ENCODE measurements at places on chromosomes 2 and 18. TPM values are rescaled to one million over a fixed set of nuclear protein-coding genes. Genes with fewer than 3 reads are reported as not detected.

- no peak for DNase-seq
Measured at GRCh38 chr2:20551260-20551944, 99.5 kb downstream of the HS1BP3 start.

- no peak for DNase-seq
Measured at GRCh38 chr18:56479841-56480240, 158.6 kb downstream of the TXNL1 start.

DNA sequence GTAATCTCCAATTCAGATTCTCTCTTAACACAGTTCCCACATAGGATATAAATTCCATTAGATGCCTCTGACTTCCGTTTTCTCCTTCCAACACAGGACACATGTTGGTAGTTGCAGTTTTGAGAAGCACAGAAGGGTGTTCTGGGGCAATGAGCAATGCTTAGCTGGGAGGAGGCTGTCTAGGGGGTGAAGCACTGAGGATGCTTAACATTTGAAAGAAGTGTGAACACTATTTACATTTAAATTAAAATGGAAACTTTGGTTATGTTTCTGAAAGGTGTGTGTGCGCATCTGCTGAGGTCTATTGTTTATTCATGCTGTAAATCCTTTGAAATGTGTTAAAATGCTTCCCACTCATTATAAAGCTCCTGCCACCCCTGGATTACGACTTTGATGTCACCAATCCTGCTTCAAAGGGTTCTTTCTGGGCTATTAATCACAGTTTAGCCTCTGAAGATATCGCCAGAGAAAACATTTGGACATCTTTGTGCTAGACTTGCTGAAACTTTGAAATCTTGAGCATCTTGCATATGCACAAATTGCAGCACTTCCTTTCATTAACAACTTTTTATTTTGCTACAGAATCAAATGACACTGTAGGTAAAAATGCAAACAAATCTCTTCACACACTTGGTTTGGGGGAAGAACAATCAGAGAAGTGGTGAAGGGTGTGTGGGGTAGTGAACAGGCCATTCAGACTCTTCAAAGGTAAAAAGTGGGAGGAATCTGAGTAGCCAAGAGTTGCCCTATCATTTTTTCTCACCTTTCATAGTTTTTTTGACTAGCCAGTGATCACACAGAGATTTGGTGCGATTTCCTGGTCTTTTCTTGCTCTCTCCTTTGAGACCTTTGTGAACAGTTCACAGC lies 258.4 kb downstream of the MYO3B start:
- no peak for DNase-seq

DNA sequence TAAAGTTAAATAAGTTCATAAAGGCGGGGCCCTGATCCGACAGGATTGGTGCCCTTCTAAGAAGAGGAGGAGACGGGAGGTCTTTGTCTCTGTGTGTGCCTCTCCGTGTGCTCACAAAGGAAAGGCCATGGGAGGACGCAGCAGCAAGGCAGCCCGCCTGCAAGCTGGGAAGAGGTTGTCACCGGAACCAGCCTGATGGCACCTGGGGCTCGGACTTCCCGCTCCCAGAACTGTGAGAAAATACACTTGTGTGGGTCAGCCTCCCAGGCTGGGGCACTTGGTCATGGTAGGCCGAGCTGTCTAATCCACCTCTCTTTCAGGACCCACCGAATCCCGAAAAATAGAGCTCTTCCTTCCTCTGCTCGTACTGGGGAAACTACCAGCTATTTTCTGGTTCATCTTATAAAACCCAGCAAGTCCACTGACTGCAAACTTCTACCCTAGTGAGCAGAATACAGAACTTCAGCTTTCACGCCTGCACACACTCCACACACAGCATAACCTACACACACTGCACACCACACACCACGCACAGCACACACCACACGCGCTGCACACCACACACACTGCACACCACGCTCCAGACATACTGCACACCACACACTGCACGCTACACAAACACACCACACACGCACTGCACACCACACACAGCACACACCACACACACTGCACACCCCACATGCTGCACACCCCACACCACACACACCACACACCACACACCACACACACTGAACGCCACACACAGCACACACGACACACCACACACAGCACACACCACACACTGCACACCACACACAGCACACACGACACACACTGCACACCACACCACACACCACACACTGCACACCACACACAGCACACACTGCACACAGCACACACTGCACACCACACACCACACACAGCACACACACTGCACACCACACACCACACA lies 58.1 kb downstream of the ASB1 start:
- DNase-seq, result peak; percentile 5

The PCARE gene
- total RNA-seq, result not detected

DNA sequence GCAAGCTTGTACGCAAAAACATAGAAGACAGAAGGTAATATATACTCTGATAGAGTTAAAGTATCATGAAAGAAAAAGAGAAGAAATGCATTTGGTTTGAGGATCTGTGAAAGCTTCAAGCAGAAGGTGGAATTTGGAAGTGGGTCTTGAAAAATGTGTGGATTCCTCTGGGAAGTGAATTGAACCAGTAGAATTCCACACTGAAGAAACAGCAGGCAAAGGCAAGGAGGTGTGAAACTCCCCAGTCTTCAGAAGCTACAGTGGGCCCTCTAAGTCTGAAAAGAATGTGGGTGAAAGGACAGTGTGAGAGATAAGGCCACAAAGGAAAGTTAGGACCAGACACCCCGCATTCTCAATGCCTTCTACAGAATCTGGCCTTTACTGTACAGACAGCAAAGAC lies 25.6 kb downstream of the COBLL1 start:
- no peak for DNase-seq

DNA sequence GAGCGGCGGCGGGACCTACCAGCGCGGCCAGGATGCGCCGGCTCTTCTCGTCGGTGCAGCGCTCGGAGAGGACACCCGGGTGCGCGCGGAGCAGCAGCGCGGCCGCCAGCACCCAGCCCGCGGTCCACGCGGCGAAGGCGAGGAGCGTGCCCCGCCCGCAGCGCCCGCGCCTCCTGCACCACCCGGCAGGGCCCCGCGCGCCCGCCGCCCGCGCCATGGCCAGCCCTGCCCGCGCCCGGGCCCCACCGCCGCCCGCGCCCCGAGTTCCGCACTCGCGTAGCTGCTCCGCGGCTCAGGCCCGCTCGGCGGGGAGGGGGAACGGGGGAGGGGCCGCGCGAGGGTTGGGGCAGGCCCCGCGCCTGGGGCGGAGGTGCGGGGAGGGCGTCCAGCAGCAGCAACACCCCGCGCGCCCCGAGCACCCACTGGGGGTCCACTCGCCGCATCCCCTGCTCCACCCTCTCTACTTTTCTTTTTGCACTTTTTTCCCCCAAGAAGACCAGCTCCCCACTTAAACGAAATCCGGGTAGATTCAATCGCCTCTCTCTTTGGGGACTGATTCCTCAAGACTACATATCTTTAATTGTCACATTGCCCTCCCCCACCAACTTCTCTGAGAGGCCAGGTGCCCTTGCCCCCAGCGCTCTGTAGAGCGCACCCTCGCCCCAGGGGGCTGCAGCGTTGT lies at the start of gene DIPK1C:
TSS of gene DIPK1C (minus strand) at position 266 of the 682 bp plus-strand sequence. CDS start at position 217, 49 bp downstream.
- no peak for DNase-seq

- DNase-seq, result no peak
Measured at GRCh38 chr2:5236249-5236648, 455.9 kb upstream of the SOX11 start.

DNA sequence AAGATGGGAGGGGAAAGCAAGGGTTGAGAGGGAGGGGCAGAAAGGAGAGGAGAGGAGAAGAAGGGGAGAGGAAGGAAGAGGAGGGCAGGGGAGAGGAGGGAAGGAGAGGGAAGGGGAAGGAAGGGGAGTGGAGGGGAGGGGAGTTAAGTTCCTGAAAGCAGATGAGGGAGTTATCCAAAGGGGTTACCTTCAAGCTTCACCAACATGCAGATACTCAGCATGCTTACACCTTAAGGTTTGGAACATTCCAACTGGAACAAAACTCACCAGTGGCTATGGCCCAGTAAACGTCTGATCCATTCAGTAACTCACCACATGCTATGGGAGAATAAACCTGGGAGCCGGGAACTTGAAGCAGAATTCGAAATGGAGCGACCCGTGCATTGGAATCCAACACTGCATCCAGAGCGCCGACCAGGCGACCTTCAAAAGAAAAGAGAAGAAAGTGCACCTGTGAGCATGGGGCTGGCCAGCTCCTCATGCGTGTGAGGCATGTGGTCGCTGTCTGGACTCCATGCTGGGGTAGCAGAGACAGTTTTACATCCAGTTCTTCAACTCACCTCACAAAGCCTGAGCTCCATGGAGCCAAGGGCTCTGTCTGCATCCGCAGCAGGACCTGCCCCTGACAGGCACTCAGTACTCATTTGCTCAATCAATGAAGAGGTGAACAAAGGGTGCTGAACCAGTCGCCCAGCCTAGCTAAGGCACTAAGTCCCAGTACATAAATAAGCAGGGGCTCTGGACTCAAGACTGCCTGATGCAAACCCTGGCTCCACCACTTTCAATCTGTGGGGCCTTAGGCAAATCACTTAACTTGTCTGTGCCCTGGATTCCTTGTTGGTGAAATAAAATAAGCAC lies 61.0 kb downstream of the TBC1D8 start:
- DNase-seq, result no peak

DNA sequence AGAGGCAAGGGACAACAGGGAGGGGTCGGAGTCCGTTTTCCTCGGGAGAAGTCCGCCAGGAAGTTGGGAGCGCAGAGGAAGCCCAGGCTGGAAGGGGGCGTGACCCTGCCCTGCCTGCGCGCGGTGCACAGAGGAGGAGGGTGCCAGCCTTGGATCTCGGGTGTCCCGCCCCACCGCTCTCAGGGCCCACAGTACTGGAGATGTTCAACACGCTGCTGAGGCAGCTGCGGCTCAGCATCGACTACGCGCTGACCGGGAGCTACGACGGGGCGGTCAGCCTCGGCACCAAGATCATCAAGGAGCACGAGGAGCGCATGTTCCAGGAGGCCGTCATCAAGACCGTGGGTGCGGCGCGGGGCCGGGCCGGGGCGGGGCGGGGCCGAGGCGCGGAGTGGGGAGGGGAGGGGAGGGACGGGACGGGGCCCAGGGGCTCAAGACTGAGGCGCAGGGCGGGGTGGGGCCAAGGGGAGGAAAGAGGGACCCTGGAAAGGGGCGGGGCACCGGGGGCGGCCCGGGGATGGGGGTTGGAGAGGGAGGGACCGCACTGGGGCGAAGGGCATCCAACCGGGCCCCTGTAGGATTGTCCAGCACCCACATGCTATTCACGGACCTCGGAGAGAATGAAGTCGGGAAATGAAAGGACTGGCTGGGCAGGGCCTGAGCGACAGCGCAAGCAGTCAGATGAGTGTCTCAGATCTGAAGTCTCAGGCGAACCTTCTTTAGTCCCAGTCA lies 36.6 kb downstream of the POMC start:
- DNase-seq, result peak; percentile 20

DNA sequence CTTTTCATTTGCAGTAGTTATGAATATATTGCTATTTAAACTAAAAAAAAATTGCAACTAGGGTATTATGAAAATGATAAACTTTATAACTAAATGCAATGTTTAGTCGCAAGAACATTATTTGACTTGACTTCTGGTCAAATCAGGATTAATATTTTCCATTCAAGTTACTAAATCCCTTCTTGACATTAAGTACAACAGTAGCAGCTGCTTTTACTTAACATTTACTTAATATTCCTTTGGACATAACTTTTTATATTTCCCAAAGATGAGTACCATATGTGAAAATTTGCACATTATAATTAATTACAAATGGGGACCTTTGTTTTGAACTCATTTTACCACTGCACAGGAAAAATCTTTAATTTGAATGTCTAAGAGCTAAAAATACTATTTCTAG lies 74.0 kb downstream of the PMS1 start:
- DNase-seq, result no peak

The LRRC30 gene
- not detected for total RNA-seq

DNA sequence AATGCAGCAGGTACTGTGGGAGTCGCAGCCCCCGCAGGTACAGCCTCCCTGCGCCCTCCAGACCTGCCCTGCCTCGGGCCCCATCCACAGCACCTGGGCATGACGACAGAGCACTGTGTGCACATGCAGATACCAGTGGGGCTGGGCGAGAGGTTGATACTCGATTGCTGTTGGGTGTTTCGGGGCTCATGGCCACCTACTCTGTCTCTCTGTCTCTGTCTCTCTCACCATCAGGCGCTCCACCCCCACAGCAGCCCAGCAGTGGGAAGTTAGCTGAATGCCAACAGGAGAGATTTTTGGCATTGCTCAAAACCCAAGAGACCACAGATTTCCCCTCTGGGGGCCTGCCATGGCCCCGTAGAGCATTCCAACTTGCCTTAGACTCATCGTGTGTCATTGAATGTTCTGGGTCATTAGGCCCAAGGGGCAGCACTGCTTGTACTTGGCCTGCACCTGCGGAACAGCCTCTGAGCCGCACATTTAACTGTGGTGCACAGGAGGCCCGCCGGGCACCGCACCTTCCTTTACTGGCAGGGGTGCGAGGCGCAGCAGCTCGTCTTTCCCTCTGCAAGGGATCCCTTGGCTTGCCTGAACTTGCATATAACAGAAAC lies 18.8 kb downstream of the KCNIP3 start:
- DNase-seq, result no peak
